Bronchial epithelial cell (primary cell): ENCODE measurements at places on chromosomes 16 and 17. TPM values are rescaled to one million over a fixed set of nuclear protein-coding genes. Genes with fewer than 3 reads are reported as not detected.

DNA sequence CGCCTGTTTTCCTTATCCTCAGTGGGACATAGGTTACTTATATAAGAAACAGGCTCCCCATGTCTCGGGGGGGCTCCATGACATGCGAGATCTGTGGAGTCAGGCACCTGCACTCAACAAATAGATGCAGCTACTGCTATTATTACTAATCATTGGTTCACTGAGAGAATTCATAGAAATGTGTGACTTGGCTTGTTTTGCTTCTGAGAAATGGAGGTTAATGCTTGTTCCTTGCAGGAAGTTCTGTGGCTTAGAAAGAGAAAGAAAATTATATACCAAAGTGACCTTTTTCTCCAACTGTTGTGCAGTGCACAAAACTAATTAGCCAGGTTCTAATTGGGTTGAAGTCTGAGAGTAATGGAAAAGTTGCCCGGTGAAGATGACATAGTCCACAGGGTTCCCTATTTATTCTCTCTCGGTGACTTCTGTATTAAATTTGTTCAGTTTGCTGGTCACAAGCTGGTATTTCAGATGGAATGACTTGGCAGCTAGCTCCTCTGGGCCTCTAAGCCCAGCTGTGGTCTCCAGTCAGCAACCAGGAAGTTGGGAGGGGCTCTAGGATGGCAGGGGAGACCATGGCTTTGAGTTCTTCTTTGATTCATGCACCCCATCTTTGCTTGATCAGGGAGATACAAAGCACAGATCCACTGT is 17.6 kb upstream of the MAF start:
- DNase-seq: no peak

Gene TP53TG3B
- not detected in 2 replicates for total RNA-seq

DNA sequence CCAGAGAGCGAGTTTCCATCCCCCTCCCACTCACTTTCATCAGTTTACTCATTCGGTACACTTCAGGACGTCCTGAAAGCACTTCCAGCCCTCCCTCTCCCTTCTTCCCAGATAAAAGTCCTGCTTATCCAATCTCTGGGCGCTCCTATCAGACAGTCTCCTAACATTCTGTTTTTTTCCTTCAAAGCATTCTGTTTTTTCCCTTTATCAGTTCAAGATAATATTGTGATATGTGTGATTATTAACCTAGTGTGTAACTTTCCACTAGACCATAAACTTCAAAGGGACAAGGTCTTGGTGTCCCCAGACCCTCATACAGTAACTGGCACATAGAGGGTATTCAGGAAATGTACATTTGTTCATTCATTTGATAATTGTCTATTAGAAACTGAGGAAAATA is 24.4 kb upstream of the C16orf87 start:
- DNase-seq: no peak

DNA sequence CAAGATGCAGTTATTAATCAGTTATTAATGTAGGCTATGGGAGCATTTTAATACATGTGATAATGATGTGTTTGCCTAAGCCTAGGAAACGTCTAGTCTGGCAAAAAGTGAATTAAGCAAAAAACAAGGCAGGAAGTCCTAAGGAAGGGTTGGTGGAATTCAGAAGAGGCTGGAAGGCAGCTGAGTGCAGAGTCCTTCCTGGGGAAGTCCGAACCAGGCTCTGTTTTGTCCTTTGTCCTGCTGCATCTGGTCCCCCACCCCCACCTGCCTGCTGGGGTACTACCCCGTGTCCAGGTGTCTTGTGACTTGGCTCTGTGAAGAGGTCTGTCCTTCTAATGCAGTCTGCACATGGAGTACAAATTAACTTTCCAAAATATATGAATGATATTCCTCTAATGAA is 1.5 kb upstream of the MYH10 start:
- no peak for DNase-seq

DNA sequence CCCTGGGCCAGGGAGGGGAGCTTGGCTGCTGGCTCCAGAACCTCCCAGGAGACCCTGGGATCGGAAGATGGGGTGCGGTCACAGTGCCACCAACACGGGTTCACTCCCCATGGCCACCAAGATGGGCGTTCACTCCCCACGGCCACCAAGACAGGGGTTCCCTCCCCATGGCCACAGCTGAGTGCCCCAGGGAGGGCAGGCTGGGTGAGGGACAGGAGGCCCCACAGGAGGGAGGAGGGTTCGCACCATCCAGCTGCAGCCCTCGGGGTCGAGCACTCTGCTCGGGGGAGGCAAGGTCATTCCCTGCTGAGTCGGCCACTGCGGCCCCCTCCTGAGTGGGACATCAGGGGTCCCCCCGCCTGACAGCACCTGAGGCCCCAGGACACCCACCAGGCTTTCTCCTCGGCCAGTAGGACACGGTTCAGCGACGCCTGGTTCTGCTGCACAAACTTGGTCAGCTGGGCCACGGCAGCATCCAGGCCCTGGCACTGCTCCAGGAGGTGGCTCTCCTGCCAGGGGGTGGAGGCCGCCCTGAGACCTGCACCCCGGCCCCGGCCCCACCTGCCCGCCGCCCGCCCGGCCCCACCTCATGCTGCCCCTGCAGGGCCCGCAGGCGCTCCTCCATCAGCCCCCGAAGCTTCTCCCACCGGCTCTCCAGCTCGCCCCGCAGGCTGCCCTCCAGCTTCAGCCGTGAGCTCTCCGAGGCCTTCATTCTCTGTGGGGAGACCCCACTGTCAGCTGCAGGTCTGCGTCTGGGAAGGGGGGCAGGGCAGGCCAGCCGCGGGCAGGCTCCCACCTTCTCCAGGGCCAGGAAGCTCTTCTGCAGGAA is 5.9 kb downstream of the CCDC154 start:
- no peak for DNase-seq

Gene NACA2
- total RNA-seq: not detected in 2 replicates

DNA sequence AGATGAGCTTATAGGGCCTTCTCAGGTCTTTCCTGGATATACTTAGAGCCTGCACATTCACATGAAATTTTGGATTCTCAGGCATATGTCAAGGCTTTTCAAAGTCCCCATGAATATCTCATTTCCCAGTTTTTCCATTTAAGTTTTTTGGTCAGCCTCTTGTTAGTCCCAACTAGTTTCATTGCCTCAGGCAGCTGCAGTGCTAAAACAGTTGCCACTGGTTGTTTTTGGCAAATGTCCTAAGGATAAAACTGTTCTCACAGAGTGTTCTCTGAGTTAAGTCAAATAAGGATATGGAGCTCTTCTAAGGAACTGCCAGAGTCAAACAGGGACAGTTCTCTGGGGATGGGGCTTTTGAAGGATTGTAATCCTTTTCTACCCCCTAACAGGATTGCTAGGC is 39.9 kb upstream of the ABCC11 start:
- no peak for DNase-seq

DNA sequence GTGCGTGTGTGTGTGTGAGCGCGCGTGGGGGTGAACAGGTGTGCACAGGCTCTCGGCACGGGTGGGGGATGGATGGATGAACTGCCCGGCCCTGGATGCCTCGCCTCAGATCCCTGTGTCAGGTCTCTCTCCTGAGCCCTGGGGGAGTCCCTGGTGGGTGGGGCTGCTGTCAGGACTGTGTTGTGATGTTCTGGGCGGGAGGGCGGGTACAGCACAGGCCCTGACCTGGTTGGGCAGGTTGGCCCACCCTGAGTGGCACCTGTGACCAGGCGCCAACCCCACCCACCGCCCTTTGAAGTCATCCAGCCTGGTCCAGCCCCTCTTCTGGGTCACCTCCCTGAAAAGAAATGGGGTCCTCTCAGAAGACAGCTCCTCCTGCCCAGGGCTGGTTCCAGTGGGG is 41.6 kb upstream of the TAC4 start:
- no peak for DNase-seq

Gene PSKH1
- total RNA-seq: 13.2 and 15.5 TPM in 2 replicates
